GM23248 (cell line): ENCODE measurements at places on chromosomes 1 and 21. TPM values are rescaled to one million over a fixed set of nuclear protein-coding genes. Genes with fewer than 3 reads are reported as not detected.

- peak; percentile 99 for DNase-seq
These were observed 237.0 kb downstream of the MRPL39 start for GRCh38 chr21:25370311-25370744.

The RIMS3 gene
- 0.25 TPM in 1 of 2 replicates, not detected in the other for total RNA-seq

DNA sequence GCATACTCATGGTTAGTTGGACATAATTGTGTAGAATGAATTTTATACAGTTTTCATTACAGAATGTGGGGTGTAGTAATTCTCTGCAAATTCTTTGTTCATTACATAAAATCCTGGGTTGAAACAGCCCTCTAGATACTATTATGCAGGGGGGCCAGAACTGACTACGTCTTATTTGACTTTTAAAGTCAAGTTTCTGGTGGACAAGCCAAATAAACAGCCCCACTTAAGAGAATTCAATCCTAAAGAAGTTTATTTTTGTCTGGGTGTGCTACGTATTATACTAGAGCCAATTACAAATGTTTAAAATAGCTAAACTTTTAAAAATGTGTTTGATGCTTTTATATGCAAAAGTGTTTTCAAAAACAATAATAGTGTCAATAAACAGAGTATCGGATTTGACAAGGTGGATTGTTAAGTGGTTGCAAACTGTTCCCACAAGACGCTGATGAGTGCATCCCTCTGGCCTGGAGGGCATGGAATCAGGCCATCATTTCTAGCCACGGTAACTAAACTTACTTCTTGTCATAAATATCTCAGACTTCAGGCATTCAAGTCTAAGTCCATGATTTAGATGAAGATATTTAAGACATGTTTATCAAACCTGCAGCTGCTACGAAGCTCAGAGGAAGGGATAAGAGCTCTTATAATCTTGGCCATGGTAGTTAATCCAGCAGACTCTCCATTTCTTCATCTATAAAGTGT lies 646.3 kb downstream of the KIF26B start:
- DNase-seq: no peak

The DENND1B gene
- 21.3 and 28.1 TPM in 2 replicates for total RNA-seq

- DNase-seq: no peak
These were observed 36.6 kb upstream of the ARF1 start for GRCh38 chr1:228045871-228046270.

The PGLYRP3 gene
- total RNA-seq: not detected in 2 replicates

The HRNR gene
- total RNA-seq: not detected in 2 replicates

DNA sequence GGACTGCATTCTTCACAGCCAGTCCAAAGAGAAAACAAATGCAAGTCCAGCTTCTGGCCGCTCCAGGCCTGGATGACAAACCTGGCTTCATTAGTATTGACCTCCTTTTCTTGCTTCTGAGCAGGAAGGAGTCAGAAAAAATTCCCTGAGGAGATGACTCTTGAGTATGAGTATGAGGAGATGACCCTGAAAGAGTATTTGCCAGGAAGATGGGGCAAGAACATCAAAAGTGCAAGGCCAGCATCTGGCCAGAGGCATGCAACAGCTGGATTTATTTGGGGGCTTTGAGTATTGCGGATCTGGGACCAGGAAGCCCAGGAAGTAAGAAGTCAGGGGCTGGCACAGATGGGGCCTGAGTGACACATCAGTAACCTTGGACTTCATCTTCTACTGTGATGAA lies 113.9 kb downstream of the GLIS1 start:
- DNase-seq: peak; percentile 97

DNA sequence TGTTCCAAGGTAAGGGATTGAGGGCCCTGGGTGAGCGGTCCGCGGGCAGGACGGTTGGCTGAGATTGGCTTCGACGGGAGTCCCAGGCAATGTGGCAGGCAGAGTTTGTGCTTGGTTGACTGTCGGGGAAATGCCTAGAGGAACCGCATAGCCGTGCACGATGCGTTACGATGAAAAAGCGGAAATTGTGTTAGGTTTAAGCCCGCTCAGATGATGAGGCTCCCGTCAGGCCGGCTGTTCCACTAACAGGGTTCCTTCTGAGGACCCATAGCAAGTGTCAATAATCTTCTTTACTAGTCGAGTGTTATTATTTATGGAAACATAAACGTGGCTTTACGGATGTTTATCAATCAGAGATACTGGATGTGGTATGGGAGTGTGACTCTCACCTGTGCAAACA lies 117.8 kb upstream of the COL6A1 start:
- no peak for DNase-seq

DNA sequence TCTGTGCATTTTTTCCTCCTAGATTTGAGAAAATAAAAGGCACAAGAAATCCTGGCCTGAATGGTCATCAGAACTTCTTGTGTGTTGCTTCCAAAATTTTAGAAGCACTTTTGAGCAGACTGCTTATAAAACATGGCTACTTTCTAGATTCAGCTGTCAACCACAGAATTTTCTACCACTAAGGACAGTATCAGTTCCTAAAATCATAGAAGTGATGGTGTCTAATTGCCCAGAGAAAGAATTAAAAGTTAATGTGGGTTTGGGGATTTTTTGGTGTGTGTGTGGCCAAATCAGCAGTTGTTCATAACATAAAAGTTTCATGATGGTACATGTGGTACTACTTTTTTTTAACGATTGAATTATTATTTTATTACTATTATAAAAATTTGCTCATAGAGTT lies 171.4 kb upstream of the SNX7 start:
- DNase-seq: no peak

DNA sequence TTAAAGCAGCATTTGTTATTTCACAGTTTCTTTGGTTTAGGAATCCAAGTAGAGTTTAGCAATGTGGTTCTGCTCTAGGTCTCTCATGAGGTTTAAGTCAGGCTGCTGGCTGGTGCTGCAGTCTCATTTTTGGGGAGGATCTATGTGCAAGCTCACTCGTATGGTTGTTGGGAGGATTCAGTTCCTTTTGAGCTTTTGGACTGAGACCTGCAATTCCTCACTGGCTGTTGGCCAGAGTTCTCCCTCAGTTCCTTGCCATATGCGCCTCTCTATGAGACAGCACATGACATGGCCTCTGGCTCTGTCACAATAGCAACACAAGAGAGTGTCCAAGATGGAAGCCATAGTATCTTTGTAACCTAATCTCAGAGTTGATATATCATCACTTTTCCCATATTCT lies 91.0 kb downstream of the OLFML2B start:
- no peak for DNase-seq

DNA sequence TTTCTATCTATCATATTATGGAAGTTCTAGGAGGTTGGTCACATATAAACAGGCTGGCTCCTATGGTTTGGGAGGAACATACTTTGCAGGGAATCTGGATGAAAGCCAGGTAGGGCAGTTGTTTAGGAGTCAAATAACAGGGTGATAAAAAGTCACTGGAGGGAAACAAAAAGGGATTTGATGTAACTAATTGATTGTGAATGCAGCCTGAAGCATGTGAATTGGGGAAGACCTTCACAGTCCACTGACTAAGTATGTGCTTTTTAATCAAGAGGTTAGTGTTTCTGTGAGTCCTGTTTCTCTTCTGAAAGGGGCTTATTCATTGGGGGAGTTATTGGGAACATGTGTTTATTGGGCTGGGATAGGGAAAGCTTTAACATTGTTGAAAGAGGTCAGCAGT lies 41.3 kb downstream of the HMCN1 start:
- DNase-seq: no peak

DNA sequence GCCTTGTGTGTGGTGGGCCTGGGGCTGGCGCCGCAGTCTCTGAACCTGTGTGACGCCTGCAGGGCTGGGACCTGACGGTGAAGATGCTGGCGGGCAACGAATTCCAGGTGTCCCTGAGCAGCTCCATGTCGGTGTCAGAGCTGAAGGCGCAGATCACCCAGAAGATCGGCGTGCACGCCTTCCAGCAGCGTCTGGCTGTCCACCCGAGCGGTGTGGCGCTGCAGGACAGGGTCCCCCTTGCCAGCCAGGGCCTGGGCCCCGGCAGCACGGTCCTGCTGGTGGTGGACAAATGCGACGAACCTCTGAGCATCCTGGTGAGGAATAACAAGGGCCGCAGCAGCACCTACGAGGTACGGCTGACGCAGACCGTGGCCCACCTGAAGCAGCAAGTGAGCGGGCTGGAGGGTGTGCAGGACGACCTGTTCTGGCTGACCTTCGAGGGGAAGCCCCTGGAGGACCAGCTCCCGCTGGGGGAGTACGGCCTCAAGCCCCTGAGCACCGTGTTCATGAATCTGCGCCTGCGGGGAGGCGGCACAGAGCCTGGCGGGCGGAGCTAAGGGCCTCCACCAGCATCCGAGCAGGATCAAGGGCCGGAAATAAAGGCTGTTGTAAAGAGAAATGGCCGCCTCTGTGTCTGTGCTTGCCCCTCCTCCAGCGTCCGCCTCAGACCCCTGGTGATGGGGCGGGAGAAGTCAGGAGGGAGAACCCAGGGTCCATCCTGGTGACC lies 788 bp downstream of the ISG15 start:
- DNase-seq: peak; percentile 71

DNA sequence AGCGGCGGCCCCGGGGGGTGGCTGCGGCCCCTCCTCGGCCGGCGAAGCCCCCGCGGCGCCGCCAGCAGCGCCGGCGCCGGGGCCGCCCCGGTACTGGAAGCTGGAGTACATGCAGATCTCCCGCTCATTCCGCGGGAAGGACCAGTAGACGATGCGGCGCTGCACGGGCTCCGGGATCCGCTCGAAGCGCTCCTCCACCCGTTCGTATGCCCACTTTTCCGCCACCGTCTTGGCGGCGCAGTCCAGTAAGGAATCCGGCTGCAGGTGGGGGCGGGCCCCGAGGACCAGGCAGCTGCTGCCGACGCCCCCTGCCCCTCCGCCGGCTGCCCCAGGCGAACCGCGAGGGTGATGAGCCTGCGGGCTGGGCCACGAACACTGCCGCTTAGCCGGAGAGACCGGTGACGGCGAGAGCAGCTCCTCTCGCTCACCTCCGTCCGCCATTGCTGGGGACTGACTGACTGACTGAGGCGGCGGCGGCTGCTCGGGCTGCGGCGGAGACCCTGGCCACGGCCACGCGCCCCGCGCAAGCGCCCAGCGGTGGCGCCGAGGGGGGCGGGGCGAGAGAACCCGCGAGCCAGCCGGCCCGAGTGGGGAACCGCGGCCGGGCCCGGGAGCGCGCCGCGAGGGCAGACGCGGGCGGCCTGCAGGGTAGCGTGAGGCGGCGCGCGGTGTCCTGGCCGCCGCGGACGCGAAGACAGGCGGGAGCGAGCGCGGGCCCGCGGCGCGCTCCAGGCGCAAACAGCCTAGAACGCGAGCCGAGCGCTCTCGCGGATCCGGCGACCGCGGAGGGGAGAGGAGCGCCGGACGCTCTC lies at the start of gene ZSWIM5:
ZSWIM5 (minus strand) TSS at position 696 of the 812 bp plus-strand sequence; CDS start at position 441, 255 bp downstream.
- peak; percentile 82 for DNase-seq

GRCh38 chr1:188325211-188325610 lies 1496.5 kb downstream of the PLA2G4A start:
- no peak for DNase-seq

The CIART gene
- 1.8 and 3.4 TPM in 2 replicates for total RNA-seq

The KCNK1 gene
- 4.0 and 6.7 TPM in 2 replicates for total RNA-seq

GRCh38 chr1:56061824-56062223 lies 517.5 kb downstream of the PLPP3 start:
- no peak for DNase-seq

DNA sequence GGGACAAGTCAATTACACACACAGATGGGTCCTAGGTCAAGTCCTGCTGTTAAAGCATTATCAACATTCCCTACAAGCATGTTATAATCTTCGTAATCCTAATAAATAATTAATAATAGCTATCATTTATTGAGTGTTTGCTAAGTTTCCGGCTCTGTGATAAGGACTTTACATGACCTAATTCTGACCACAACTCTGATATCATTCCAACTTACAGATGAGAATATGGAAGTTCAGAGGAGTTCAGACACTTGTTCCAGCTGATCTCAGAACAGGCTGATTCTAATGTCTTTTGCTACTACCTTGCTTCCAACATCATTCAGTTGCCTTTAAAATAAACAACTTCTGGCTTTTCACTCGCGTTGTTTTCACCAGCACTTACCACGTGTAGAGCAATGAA lies 770.1 kb upstream of the CXADR start:
- DNase-seq: no peak

The SPAG17 gene
- total RNA-seq: not detected in 2 replicates

- DNase-seq: no peak
These were observed 10.8 kb upstream of the OSBPL9 start for GRCh38 chr1:51605961-51606723.

DNA sequence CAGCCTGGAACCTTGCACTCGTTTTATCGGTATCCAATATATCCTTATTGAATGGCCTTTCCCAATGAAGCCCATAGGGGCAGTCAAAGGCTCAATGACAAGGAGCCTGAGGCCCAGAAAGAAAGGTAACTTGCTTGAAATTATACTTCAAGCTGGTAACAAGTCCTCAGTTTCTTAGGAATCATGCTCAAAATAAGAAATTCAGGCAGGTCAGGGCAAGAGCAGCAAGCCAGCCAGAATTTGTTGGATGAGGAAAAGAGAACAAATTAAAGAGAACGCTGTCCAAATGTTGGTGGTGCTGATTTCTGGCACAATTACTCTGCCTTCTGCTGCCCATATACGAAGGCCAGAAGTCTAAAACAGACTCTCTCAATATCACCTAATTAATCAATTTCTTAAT lies 77.6 kb downstream of the DDX20 start:
- DNase-seq: peak; percentile 13

- DNase-seq: peak; percentile 83
These were observed 19.6 kb upstream of the PIK3R3 start for GRCh38 chr1:46152016-46152415.
